Stimulated activated CD4-positive, alpha-beta T cell treated with anti-CD3 and anti-CD28 coated beads, Interleukin-4, amount 100 ng/mL, for 4 hours (primary cell): ENCODE measurements at places on chromosomes 7 and 10.

DNA sequence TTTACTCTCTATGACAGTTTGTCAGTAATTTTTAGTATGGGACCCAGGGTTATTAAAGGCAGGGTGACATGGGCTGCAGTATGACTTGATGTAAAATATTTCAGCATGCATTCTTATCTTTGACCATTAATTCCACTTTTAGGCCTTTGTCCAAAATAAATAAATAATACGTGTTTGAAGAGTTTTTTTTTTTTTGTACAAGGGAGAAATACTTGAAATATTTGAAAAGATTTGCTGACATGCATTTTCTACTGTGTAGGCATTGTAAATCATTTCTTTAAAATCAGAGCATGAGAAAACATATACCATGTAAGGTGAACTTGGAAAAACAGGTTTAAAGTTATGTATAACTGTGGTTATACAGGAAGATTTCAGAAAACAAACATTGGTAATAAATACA lies 23.5 kb downstream of the NRG3 start:
- DNase-seq: no peak

GRCh38 chr7:11185179-11185815 lies 211.6 kb downstream of the PHF14 start:
- no peak for DNase-seq

GRCh38 chr10:75203724-75204123 lies 6.9 kb upstream of the VDAC2 start:
- no peak for DNase-seq

GRCh38 chr7:7276161-7276560 lies 93.8 kb downstream of the C1GALT1 start:
- no peak for DNase-seq

DNA sequence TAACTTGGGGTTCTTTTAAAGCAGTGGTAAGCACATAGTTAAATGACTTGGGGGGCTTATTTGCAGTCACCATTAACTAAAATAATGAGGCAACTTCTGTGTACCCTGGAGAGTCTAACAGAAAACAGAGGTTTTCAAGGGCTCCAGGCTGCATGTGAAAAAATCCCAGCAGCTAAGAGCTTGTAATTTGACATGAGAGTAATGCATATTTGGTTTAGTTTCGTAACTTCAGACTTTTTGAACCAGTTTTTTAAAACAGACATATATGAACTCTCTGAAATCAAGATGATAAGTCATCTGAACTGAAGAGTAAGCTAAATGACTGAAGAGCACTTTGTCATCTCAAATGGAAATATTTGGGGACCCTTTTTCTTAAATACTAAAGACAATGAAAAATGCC lies 40.2 kb upstream of the IFRD1 start:
- no peak for DNase-seq

DNA sequence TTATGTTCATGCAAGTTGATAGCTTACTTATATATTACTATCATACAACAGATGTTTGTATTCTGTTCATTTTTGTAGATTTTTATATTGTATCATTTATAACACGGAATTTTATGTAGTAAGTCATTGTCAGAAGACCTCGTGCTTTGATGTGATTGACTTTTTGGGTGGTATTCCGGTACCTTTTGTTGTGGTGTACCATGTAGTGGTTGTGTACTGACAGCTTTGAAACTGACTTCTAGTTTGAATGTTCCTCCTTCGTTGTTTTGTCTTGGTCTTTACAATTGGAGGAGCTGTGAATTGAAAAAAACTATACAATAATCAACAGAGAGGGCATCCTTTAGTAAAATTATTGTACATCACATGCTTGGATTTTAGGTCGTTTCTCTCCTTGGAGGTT lies 61.5 kb downstream of the WAC start:
- no peak for DNase-seq
